Posterior vena cava (tissue), 2 donors: ENCODE measurements at places on chromosomes 4 and X. TPM values are rescaled to one million over a fixed set of nuclear protein-coding genes. Genes with fewer than 3 reads are reported as not detected.

- DNase-seq = peak; percentile 86
These were observed 105.7 kb downstream of the PSAPL1 start for GRCh38 chr4:7328913-7329638.

DNA sequence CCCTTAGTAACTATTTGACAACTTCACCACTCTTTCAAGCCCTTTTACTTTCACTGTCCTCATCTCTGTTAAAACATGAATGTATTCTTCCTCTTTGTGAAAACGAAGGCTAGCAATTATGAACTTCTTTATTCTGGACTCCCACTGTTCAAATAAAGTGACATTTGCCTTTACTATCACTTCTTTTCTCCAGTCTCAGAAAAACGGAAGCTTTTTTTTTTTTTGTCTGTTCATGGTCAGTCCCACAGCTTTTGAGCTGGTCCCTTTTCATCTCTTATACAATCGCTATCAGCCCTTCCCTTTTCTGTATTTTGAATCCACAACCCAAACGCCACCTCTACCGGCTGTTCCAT, 327.7 kb downstream of the DKK2 start:
- DNase-seq = no peak

DNA sequence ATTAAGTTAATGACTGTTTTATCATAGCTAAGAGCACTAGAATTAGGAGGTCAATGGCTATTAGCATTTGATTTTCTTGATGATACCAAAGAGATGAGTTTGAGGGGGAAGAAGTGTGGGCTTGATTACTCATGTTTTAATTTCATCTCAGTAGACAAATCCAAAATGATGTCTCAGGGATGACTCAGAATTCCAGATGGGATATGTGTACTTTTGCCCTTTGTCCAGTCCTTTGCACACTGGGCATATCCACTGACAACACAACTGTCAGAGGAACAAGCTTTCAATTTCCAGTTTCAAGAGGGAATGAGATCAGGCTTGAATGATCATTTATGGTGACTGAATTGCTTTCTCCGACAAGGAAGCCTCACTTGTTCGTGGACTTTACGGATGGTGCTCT, 325.3 kb upstream of the FTHL17 start:
- no peak for DNase-seq

TGIF2LX gene
- total RNA-seq = not detected

- no peak for DNase-seq
These were observed 645.1 kb upstream of the PRKX start for GRCh38 chrX:4358577-4358976.

ATP11C gene
- 27.2 TPM for total RNA-seq

- DNase-seq = peak; percentile 95
These were observed at the start of gene XIAP for GRCh38 chrX:123859846-123860838. XIAP (plus strand) TSS chrX:123860053; CDS start chrX:123885663, 25,610 bp downstream.

GRCh38 chr4:128570387-128570975, 239.0 kb upstream of the JADE1 start:
- DNase-seq = no peak

USP38 gene
- total RNA-seq = 15.4 TPM

ANK2 gene
- 161 TPM for total RNA-seq

RRH gene
- total RNA-seq = 0.19 TPM

HOPX gene
- 63.5 TPM for total RNA-seq

GRCh38 chrX:114058988-114059418, 524.9 kb upstream of the HTR2C start:
- DNase-seq = no peak

ALAS2 gene
- 4.7 TPM for total RNA-seq

GRCh38 chr4:26893491-26893890, 32.9 kb downstream of the STIM2 start:
- DNase-seq = no peak

DNA sequence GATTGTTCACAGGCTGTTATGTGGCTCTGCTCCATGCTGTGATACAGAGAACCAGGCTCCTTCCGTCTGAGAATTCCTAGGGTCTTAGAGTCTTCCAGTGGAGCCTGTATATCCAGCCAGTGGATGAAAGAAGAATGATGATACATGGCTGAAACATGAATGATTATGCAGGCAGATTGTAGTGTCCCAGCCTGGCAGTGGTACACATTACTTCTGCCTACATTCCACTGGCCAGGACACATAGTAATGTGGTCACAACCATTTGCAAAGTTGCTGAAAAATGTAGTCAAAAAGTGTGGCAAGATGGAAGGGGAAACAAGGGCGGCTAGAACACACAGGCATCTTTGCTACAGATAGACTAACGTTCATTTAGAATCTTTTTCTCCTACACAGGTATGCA, 4.5 kb upstream of the GBA3 start:
- no peak for DNase-seq

TMEM175 gene
- total RNA-seq = 15.3 TPM

LEF1 gene
- total RNA-seq = 2.3 TPM

FGFBP2 gene
- 0.52 TPM for total RNA-seq

POU3F4 gene
- total RNA-seq = not detected

GRCh38 chrX:15653961-15654360, 10.6 kb downstream of the CLTRN start:
- DNase-seq = no peak

DNA sequence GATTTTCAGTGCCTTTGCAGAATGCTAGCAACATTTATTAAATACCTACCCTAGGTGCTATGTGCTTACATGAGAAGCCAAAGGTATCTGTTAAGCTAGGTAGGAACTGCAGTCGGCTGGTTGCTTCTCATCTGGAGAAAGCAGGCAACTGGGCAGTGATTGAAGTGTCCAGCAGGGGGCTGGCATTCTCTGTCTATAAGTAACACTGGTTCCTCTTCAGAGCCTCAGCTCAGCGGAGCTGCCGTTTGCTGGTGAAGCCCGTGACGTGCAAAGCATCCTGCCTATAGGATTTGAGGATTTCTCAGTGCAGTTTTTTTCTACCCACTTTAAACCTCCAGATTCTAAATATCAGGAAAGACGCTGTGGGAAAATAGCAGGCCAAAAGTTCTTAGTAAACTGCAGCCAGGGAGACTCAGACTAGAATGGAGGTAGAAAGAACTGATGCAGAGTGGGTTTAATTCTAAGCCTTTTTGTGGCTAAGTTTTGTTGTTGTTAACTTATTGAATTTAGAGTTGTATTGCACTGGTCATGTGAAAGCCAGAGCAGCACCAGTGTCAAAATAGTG, at the start of gene GRPR:
Gene GRPR, plus strand, starts transcription at position 344 of the 565 bp plus-strand sequence. CDS start 389 bp downstream, outside the sequence.
- DNase-seq = peak; percentile 88

DNA sequence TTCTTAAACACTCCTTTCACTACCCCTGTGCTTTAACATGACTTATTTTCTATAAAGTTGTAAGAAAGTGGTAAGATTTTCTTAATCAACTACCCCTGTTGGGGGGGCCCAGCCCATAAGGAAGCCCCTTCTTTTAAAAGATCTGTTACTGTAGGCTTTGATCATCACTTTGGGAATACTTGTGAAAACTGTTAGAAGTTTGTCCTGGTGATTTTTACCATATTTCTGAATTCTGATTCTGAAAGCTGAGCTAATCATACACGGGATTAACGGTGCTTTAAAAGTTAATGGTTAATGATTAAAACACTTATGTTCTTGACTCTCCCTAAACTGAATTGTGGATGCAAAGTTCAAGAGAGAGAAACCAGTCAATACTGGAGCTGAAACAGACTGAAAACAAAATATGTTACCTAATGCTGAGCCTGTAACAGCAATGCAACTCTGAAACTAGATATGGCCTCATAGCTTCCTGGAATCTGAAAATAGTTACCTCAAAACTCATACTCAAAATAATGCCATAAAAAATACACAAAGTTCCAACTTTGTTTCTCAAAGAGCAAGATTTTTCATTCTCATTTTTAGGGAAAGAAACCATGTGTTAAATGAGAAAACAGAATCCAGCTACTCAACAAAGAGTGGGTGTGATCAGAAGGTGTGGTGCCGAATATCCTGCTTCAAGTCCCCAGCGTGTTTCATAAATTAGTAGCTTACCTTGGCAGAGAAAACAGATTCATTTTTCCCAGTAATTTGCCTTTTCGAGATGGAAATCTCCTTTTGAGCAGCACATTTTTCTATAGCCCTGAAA, 31.6 kb downstream of the ADH7 start:
- DNase-seq = no peak

DNA sequence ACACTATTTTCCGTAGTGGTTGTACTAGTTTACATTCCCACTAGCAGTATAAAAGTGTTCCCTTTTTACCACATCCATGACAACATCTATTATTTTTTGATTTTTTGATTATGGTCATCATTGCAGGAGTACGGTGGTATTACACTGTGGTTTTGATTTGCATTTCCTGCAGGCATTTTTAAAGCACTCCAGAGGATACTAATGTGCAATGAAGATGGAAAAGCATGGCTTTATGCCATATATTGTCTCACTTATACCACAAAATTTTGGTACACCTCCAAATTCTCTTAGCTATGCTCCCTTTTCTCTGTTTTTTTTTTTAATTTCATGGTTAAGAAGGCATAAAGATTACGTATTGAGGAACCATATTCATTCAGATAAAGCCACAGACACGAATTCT, 35.1 kb upstream of the NPY2R start:
- no peak for DNase-seq

TSR2 gene
- total RNA-seq = 38.6 TPM

CXCL11 gene
- total RNA-seq = not detected

GRCh38 chr4:31175242-31175910, 455.2 kb downstream of the PCDH7 start:
- no peak for DNase-seq

GRCh38 chr4:1398681-1399507, 7.3 kb downstream of the NKX1-1 start:
- DNase-seq = peak; percentile 43

DNA sequence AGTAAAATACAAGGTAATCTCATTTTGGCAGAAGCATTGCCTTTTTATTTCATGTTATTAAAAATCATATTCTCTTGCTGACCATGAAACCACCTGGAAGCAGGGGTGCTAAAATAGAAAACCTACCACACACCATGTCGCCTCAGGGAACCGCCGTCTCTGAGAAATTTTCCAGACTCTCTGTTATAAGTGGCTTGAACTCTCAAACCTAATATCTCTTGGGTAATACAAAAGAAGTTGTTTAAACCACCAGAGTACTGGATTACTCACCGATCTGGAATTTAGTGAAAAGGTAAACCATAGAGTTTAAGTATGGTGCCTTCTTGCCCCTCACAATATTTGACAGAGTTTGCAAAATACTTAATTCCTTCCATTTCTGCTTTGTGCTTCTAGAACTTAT, 27.7 kb downstream of the ENPP6 start:
- peak; percentile 26 for DNase-seq

GRCh38 chr4:169208516-169208915, 62.2 kb downstream of the SH3RF1 start:
- no peak for DNase-seq

DNA sequence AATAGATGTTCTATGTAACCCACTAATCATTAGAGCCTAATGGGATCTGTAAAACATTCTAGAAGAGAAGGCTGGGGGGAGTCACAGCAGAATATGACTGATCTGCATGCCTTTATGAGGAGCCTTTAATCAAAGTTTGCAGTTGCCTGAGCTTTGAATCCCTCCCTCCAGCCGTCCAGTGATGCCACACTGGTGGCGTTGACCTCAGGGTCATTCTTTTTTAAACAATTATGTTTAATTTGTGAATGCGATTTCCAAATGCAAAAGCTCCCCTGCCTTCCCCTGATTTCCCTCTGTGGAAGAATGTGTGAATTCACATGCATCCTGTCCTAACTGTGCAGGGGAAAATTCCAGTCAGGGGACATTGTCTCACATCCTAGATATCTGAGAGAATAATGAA, 199.7 kb upstream of the GPR101 start:
- no peak for DNase-seq

DNA sequence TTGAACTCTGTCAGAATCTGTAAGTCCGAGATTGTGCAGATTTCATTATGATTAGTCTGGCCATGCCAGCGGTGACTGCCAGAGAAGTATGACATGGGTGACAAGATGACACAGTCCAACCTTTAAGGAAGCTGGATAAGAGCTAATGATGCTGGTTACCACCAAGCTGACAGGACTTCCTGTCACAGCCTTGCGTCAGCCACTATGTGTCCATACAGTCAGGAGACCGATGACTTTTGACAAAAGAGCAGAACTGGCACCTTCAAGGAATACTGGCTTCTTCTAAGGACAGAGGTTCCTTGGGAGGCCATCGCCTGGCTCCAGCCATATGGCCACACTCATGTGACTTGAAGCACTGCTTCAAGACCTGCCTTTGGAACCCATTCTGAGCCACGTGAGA, 67.2 kb upstream of the TFDP3 start:
- no peak for DNase-seq
